ENCODE measurements at places on chromosomes 6 and 20.

DNA sequence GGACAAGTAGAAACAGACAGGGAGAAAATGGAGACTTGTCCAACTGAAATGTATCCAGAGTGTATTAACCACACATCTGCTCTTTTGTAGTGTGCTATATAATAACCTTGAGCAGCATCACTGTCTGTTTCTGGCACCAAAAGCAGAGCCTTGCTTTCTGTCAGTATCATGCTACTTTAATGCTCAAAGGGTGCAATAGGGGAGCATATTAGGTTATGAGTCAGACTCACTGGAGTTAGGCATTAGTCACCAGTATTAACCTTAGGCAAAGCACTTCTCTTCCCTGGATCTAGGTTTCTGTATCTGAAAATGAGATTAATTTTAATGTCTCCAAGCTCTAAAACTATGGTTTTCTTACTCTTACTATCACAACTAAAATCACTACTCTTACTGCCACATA lies 280.1 kb downstream of the TFAP2B start:
- DNase-seq: no peak

- no peak for DNase-seq
These were observed 25.7 kb downstream of the HMGN3 start for GRCh38 chr6:79208816-79209215.

GRCh38 chr6:161033667-161034066 lies 42.1 kb downstream of the MAP3K4 start:
- DNase-seq: peak; percentile 1

GRCh38 chr20:20755674-20756319 lies 43.4 kb upstream of the RALGAPA2 start:
- DNase-seq: no peak

DNA sequence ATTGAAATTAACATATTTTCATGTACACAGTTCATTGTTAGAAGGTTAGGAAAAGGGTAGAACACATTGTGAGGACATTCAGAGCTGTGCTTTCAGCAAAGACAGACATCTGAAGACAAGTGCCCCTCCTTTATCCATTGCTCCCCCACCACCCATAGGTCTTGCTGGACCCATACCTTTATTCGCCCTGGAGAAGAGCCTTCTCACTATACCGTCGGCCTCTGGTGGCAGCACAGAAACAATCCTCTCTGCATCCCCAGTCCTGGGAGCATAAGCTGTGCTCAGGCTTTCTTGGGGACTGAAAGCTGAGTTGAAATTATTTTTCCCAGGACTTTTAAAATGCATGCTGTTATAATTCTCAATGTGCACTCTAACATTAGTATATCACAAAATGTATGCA lies 372.3 kb downstream of the EPHA7 start:
- DNase-seq: no peak

DNA sequence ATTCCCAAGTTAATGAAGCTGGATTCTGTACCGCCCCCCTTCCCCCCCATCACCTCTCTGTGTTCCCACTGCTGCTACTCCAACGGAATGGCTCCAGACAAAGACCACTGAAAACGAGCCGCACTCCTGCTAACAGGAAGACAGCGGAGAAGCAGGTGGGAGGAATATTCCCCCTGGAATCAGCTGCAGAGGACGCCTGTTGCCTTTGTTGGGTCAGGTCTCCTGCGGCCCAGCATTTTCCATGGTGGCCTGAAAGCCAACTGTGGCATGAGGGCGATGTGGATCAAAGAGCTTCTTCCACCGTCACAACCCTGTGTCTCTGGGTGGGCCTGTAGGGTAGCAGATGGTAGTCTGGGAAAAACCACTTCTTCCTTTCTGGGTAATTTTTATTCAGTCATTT lies 16.8 kb downstream of the AAR2 start:
- DNase-seq: no peak

DNA sequence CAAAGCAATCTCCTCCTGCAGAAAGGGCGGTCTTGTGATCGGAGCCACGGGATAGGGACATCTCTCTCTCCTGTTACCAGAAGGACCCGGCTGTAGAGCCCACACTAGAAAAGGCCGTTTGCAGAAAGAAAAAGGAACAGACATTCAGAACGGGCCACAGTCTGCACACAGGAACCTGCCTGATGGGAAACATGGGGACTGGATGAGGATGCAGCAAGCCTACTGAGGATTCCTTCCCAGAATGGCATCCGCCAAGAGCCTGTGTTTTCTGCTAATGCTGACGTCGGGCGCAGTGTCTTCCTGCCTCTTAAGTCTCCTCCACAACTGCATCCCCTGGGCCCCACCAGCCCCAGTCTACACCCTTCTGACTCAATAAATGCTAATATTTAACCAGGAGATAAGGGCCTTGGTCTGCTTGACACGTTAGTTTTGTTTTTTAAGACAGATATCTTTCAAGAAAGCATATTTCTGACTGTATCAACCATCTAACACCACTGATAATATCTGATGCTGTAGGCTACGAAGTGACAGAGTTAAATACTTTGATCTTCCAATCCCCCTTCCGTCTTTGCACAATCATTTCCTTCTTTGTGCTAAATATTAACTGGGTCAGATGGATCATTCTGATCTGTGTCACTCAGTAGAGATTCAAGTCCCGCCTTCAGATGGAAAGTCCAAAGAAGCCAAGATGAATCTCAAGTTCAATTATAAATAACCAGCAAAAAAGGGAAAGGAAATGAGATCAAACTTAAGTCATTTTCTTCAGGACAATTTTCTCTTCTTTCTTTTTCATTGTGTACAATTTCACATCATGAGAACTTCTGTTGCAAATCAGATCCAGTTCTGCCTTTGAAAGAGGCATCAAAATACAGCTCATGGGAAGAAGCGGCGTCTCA lies 20.7 kb downstream of the FAM50B start:
- no peak for DNase-seq

DNA sequence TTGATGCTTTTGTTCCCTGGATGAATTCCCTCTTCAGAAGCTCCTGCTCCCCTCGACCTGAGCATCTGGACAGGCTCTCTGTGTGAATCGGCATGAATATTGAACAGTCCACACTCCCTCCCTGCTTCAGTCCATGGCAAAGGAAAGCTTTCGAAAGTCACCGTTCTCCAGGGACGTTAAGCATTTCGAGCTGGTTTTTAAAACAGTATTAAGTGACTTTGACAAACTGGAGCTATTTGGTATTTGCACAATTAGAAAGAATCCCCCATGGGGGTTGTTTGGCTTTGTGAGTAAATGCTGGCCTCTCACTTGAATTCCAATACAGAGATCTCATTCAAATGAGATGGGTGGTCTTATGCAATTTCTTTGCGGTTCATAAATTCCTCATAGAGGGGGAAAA lies 85.3 kb upstream of the TIAM2 start:
- no peak for DNase-seq

- DNase-seq: no peak
These were observed 595.7 kb downstream of the TFAP2B start for GRCh38 chr6:51414361-51414760.

- peak; percentile 67 for DNase-seq
These were observed 61.5 kb downstream of the TBXT start for GRCh38 chr6:166106076-166106686.

GRCh38 chr6:136566007-136566487 lies 15.8 kb upstream of the MAP7 start:
- no peak for DNase-seq

DNA sequence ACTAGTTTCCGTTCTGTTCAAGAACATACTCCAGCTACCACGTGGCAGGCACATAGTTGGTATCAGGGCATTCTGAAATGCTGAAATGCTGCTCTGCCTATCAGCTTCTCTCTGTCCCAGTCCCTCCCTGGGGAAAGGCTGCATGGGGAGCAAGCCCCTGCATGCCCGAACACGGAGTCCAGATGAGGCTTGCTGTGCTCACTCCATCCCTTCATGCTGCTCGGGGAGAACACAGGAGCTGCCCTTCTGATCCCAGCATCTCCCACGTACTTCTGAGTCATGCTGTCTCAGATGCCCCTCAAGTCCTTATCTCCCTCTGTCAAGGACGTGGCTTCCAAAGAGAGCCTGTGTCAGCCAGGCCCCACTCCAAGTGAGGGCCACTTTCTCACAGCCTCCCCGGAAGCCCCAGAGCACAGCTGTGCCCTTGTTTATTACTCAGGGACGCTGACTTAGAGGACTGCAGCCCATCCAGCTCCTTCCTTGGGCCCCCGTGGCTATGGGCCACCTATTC lies 29.4 kb downstream of the THBS2 start:
- DNase-seq: no peak
